Activated T-helper 17 cell treated with anti-CD3 and anti-CD28 coated beads, Interleukin-2, amount 50 U/mL, for 72 hours (primary cell): ENCODE measurements at places on chromosomes 2 and 18. TPM values are rescaled to one million over a fixed set of nuclear protein-coding genes. Genes with fewer than 3 reads are reported as not detected.

The TXNDC2 gene
- not detected for total RNA-seq

The GPR35 gene
- total RNA-seq, result 2.0 TPM

The GAREM2 gene
- 2.1 TPM for total RNA-seq

DNA sequence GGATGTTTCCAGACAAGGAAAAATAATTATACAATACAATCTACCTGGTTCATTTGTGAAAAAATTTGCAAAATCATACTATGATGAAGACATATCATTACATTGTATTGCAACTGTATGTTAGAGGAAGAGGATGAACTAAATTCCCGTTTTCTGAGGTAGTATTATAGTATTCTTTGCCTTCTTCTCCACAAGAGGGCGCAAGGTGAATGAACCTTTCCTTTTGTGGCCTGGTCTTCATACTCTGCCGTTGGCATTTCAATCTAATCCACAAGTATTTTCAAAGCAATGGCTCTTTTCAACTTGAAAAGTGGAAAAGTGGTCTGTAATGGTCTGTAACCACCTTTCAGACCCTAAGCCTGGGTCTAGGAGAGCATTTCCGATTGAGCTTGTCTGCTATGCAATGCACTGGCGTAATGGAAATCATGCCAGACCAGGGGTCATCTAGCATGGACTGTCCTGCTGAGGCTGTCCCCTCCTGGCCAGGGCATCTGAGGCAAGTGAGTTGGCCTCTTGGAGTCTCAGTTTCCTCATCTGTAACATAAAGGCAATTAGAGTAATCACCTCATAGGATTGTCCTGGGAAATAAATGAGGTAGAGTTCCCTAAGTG, 30.8 kb upstream of the ZNF396 start:
- ATAC-seq, result peak; percentile 82

DNA sequence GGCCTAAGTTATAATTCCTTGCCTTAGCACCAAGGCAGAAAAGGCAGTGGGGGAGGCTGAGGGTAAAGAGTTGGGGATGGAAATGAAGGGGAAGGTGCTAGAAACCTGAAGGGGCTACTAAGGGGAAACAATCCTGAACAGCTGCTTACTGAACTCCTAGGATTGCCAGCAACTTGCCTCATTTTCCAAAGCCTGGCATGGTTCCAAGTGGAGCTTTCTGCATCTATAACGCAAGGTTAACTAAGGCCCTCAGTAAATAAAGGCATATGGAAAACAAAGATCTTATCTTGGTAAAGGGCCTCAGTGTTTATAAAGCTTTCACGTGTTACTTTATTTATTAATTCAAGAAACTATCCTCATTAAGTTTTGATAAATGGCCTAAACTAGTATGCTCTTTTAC, 10.9 kb downstream of the MEP1B start:
- ATAC-seq, result no peak

DNA sequence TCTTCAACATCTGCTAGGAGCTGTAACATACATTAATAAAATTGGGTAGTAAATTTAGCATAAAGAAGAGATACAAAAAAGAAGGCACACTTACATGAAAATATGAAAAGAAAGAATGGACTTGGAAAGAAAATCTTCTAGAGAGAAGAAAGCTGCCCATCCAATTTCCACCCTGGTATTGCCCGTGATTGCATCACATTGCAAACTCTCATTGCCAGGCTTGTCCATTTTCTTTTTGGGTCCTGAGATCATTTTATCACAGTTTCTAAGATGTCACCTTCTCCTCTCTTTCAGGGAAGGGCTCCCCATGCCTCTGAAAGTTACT, 321.5 kb downstream of the RND3 start:
- no peak for ATAC-seq
